Lower leg skin (tissue), 4 donors: ENCODE measurements at places on chromosomes 5 and 9.

DNA sequence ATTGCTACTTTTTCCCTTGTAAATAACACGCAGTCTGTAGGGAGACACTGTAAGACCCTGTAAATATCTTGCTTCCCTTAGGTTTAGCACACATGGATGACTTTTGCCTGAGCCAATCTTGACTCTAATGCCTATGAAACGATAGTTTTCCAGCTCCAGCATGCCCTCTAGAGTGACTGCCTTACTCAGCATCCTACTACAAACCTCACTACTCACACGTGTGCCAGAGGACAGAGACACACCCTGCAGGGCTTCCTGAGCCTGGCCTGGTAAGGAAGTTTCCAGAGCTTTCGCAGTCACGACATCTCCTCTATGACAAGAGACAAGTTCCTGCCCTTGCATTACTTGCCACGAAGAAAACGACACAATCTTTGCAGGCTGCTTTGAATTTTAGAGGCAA lies 138.1 kb downstream of the ATPSCKMT start:
- DNase-seq, result no peak

DNA sequence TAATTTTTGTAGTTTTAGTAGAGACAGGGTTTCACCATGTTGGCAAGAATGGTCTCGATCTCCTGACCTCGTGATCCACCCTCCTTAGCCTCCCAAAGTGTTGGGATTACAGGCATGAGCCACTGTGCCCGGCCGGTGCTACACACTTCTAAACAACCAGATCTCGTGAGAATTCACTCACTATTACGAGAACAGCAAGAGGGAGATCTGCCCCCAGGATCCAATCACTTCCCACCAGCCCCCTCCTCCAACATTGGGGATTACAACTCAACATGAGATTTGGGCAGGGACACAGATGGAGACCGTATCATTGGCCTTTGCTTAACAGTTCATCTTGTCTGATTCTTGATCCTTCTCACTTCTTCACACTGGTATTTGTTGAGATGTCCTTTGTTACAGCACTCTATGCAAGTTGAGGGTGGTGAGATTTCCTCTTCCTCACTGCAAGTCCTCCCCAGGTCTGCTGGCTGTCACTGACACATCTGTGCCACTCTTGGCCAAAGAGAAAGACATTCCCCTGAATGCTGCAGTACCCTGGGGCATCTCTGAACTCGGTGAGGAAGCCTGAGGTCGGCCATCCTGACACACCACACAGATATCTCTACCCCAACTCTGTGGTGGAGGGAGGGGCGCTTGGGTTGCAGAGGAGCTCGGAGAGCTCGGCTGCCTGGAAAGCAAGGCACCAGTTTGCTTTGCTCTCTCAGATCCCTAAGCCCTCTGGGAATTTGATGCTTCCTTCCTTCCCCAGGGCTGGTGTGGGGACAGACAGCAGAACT lies 4.2 kb upstream of the SUB1 start:
- DNase-seq, result no peak

- peak; percentile 23 for DNase-seq
These were observed 427.6 kb downstream of the SPOCK1 start for GRCh38 chr5:137071526-137071925.

DNA sequence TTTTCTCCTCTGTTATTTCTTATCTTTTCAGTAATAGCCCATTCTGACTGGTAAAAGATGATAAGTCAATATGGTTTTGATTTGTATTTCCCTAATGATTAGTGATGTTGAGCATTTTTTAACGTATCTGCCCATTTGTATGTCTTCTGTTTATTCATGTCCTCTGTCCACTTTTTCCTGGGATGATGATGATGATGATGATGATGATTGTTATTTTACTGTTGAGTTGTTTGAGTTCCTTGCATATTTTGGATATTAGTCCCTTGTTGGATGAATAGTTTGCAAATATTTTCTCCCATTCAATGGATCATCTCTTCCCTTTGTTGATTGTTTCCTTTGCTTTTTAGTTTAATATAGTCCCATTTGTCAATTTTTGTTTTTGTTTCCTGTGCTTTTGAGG lies 27.0 kb downstream of the UTP15 start:
- DNase-seq, result no peak

DNA sequence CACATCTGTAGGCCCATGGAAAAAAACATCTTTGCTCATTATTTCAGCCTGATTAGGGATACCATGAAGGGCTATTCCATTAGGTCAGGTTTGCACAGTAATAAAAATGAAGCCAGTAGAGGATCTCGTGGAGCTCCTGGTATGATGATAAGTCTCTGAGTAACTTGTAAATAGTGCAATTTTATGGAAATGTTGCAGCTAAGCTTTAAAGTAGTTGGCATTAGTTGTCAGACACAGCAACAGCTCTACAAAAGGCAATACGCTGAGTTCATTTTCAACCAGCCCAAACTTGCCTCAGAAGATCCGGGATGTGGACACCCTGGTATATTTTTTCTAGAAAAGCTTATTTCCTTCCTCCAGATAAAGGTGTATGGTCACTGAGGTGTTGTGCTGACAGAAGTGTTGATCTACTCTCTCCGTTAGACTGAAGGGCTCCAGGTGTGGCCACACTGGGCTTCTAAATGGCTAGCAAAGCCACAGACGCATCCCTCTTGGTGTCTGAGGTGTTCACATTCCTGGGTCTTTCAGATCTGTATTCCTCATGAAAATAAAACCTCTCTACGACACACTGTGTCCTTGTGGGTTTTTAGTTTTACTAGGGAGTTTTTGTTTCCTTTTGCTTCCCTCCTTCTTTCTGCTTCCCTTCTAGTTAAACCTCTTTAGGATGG lies 141.6 kb downstream of the GHR start:
- no peak for DNase-seq

DNA sequence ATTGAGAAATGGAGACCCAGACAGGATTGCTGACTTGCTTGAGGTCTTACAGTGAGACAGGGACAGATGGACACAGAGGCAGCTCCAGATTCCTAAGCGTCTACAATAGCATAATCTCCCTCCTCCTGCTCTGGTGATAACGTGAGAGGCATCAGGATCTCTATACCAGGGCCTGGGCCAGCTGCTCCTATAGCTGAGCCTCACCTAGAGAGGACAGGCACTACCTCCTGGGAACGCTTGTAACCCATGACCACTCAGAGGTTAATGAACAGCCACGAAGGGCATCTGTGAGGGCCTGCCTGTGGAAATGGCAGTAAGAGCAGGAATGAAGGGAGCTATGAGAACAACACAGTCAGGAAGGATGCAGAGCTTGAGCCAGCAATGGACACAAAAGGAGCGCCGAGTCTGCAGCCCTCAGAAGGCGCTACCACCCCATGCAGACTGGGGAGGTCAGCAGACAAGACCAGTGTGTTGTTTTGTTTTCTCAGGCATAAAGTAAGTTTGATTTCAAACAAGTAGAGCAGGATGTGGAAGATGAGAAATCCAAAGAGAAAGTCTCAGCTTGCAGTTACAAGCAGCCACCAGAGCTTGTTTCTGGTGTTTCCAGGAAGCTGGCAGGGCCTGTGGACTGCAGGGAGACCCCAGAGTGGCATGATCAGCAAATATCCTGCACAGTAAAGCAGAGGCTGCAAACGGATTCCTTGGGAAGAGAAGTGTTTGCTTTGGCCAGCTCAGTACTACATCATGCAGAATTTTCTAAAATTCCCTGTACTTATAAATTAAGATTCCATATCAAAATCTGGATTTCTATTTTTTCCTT lies 17.4 kb downstream of the ANKS6 start:
- DNase-seq, result no peak

DNA sequence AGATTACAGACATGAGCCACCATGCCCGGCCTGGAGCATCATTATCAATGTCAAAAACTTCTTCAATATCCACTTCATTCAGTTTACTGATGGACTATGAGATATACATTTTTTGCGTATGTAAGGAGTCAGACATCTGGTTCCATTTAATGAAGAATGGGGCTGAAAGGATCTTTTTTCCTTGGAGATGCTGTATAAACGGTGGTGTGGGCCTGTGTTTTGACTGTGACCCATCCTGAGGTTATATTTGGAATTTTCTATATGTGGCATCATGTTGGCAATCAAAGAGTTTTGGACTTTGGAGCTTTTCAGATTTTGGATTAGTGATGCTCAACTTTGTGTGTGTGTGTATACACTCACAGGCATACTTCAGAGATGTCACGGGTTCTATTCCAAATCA lies 85.7 kb upstream of the FBXL17 start:
- no peak for DNase-seq

DNA sequence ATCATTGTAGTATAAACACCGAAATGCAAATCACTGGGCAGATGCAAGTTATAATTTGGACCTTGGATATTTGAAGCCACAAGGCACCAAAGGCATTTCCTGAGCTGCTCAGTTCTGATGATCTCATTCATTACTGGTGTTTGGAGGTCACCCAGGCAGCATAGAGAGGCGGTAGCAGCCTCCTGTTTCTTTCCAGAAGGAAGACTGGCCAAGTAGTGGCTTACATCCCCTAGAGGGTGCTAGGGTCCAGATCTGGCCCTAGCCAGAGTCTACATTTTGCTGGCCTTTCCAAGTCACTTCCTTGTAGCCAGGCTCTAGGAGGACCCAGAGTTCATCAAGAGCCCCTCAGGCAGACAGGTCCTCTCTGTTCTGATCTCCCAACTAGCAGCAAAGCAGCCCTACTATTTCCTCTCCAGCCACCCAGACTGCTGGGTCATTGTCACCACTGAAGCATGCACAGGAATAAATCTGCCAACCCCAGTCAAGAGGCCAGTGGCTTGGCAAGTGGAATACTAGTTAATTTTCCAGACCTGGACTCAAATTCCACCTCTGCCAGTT lies 33.4 kb upstream of the TTC1 start:
- DNase-seq, result no peak

GRCh38 chr9:125763394-125763801 lies 16.2 kb downstream of the PBX3 start:
- no peak for DNase-seq

DNA sequence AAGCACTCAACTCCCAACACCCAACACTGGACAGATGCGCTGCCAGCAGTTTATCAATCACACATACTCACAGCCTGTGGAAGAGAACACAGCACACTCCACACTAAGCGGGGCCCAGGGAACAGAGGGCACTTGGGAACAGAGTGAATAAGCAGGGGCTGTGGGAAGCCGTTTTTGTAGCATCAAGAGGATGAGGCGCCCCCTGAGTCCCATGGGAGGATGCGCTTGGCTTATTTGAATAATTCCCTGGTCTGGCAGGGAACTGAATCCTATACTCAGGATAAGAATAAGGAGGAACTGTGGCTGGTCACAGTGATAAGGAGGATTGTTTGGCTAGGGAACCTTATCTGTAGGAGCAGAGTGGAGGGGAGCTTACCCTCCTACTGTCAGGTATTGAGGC lies 96.1 kb upstream of the DNAH5 start:
- no peak for DNase-seq

DNA sequence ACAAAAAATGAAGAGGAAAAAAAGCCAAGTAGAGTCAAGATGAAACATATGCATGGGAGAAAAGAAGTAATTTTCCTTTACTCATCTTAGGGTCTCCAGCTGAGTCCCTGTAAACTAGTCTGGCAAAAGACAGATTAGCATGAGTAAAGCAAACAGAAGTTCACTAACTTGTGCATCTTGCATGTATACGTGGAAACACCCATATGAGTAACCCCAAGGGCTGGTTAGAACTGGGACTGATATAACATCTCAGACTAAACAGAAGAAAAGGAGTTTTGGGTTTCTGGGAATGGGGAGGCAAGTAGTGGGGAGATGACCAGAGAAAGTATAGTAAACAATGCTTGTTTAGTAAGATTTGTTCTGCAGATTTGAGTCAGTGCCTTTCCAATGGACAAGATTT lies 20.1 kb upstream of the GLDC start:
- DNase-seq, result no peak

DNA sequence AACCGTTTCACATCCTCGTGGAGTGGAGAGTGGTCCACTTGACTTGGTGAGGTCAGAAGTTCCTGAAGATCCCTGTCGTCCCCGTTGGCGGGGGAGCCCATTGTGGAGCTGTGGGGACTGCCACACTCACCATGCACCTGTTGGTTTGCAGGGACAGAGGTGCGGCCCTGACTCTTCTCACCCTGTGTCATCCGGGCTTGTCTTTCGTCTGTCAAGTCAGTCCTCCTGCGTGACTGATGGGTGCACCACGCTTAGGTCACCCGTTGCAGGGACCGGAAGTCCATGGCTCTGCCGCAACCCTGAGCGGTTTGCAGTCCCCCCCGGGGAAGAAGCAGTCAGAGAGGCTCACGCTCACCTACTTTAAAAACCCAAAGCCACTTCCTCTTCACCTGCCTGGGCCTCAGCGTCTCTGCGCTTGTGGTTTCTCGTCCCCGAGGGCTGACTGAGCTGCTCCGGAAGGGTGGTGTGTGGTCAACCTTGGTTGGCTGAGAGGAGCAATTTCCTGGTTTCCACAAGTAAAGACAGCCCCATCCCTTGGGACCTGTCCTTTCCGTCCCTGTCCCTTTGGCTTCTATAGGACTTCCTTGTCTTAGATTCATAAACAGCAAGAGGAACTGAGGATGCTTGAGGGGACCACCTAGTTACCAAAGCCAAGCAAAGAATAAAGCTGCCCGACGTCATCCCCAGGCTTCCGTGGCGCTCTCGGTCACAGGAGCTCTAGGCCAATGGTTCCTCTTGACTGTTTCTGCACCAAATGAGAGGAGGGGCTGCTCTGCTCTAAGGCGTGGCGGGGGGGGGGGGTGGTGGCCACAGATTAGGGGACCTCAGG lies 53.2 kb downstream of the USP20 start:
- DNase-seq, result no peak

GRCh38 chr9:87405677-87406542 lies 91.8 kb upstream of the DAPK1 start:
- DNase-seq, result peak; percentile 62

GRCh38 chr9:15576350-15577050 lies 23.7 kb downstream of the CCDC171 start:
- no peak for DNase-seq

GRCh38 chr9:6186691-6187090 lies 28.9 kb upstream of the IL33 start:
- DNase-seq, result no peak

GRCh38 chr9:78691542-78691941 lies 394.6 kb downstream of the PSAT1 start:
- no peak for DNase-seq

GRCh38 chr5:80761966-80762365 lies 107.2 kb upstream of the DHFR start:
- DNase-seq, result no peak

DNA sequence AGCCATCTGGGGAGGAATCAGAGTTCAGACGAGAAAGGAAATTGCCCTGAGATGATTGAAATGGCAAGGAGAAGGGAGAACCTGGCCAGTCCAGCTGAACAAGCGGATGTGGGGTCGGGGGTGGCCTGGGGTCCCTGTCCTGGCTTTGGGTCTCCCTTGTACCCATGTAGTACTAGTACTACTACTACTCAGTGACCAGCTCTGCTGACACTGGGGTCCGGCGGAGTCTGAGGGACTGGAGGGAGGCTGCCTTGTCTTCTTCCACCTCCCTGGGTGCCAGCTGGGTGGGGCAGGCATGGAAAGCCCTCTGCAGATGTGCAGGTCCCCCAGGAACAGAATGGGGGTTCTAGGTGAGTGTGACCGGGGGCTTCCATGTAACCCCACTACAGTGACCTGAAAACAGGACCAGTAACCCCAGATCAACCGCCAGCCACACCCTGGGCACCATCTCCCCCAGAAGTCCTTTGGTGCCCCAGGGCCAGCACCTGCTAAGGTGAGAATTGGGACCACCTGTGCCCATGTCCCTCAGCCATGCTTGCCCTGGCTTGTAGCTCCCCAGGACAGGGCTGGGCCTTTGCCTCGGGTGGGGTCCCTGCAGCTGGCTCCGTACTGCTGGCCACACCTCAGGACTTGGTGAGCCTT lies 89.1 kb upstream of the COL5A1 start:
- no peak for DNase-seq
